M059J (cell line): ENCODE measurements at places on chromosomes 2 and 18.

- DNase-seq = no peak
These were observed 44.4 kb downstream of the G6PC2 start for GRCh38 chr2:168945508-168945907.

DNA sequence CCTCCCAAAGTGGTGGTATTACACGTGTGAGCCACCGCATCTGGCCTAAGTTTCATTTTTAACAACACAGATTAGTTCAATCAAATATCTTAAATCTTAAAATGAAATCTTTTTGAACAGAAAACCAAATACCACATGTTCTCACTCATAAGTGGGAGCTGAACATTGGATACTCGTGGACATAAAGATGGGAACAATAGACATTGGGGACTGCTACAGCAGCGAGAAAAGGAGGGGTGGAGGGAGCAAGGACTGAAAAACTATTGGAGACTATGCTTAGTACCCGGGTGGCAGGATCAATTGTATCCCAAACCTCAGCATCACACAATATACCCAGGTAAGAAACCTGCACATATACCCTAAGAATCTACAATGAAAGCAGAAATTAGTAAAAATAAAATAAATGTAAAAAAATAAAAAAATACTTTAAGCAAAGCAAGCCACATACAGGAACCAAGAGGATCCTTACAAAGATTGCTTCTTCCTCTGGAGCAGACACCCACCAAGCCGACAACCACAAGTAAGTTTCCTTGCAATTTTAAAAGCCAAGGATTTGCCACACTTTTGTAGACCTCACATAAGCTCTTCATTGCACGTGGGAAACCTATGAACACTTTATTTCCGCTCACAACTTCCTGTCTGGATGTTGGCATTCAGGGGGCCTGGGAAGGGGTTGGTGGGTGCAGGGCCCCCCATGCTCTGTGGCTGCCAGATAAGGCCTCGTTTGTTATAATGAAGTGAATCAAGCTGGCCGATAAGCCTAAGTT lies 147.9 kb downstream of the MYCN start:
- no peak for DNase-seq

DNA sequence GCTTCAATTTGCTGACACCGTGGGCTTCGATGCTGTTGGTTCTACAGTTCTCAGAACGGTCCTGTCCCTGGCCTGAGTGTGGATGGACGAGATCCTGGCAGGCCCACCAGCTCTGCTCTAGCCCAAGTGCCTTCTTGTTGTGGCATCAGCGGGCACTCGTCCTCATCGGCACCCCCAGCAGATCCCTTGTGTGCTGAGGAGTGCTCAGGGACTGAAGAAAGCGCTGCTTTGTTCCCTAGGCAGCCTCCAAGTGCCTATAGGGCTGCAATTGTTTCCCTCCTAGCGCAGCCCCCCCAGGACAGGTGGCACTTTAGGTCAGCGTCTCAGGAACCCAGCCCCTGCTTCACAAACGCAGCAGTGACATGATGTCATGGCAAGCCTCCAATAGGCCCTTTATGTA lies 217.7 kb downstream of the AGAP1 start:
- no peak for DNase-seq

DNA sequence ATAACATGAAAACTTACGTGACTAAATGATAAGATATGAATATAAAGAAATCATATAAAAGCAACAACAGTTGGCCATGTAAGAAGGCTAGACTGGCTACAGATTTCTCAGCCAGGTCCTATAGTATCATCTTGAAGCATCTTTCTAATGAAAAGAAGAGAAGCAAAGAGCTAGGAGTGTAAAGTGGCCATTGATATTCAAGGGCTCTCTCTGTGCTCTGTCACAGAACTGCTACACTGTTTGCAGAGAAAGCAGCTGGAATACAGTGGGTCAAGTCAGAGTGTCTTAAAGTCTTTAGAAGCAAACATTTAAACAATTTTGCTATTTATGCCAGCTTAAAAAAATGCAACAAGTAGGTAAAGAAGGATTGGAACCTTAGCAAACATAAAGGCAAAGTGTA lies 118.8 kb downstream of the SCN9A start:
- no peak for DNase-seq

GRCh38 chr2:42009657-42010580 lies 37.9 kb upstream of the PKDCC start:
- DNase-seq = no peak

GRCh38 chr2:61978522-61978921 lies 73.0 kb downstream of the COMMD1 start:
- peak; percentile 25 for DNase-seq

- DNase-seq = no peak
These were observed 303.6 kb downstream of the SOX11 start for GRCh38 chr2:5995832-5996231.

- no peak for DNase-seq
These were observed 8.1 kb downstream of the CDC42EP3 start for GRCh38 chr2:37663390-37663789.

GRCh38 chr2:66573416-66573815 lies 138.5 kb downstream of the MEIS1 start:
- DNase-seq = no peak

GRCh38 chr2:38632980-38633379 lies 30.3 kb upstream of the HNRNPLL start:
- no peak for DNase-seq

- no peak for DNase-seq
These were observed 388.7 kb upstream of the NRP2 start for GRCh38 chr2:205293559-205293958.

GRCh38 chr18:48065601-48065995 lies 135.1 kb upstream of the SMAD2 start:
- no peak for DNase-seq

GRCh38 chr2:241052677-241053360 lies 49.3 kb downstream of the MTERF4 start:
- no peak for DNase-seq

DNA sequence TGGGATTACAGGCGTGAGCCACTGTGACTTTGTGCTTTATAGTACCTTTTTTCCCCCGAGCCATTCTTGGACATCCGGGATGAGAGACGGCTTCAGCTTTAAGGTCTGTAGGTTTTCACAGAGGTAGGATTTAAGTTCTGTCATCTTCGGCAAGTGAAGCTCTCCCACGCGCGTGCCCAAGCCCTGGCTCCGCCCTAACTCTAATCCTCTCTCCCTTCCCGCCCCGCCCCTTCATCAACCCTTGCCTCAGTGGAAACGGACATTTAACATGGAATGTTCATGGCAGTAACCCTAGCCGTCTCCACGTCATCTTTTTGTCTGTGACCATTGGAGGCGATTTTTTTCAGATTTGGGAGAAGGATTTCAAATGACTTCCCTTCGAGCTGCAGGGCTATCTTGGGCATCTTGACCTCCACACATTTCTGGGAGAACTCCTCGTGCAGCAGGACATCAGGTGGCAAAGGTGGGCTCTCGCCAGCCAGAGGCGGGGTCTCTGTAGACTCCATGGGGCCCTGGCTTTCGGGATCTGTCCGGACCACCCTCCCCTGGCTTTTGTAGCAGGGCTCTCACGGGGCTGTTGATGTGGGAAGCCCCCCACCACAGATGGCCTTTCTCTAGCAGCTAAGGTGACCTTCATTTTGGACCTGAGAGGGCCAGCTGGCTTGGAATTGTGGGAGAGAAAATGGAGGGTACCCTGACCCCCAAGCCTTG lies 6.8 kb downstream of the COLEC11 start:
- no peak for DNase-seq

GRCh38 chr2:13504808-13505207 lies 788.1 kb downstream of the TRIB2 start:
- DNase-seq = no peak
